ENCODE measurements at places on chromosomes 6 and 20. TPM values are rescaled to one million over a fixed set of nuclear protein-coding genes. Genes with fewer than 3 reads are reported as not detected.

The IL17F gene
- total RNA-seq = not detected

- DNase-seq = no peak
Measured at GRCh38 chr6:149182262-149182661, 135.2 kb upstream of the TAB2 start.

GRCh38 chr6:33957131-33957891 is 153.5 kb upstream of the MLN start:
- no peak for DNase-seq

The LRRN4 gene
- not detected for total RNA-seq

The UST gene
- total RNA-seq = 19.5 TPM

GRCh38 chr6:11778648-11779328 is at the start of gene ADTRP:
Gene ADTRP (minus strand): TSS chr6:11778803. CDS start chr6:11778759, 44 bp downstream.
- no peak for DNase-seq

GRCh38 chr20:49303065-49303552 is 25.3 kb upstream of the ZNFX1 start:
- DNase-seq = no peak

GRCh38 chr6:91506509-91506908 is 919.6 kb upstream of the MAP3K7 start:
- no peak for DNase-seq

DNA sequence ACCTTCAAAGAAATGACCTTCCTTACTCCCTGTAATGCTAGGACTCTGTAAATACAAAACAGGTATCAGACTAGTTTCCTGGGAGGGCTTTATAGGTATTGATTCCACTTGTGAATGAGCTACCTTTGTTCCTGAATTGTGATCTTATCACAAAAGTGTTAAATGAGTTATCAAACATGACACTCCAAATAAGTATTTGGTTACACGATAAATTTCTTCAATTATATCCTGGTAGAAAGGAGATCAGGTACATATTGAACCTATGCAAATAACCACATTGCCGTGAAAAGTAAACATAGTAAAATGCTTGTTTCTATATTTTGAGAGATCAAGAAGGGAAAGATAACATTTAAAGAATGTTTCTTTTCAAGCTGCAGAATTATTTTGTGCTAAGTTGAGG is 285.3 kb downstream of the HIVEP2 start:
- no peak for DNase-seq

The SULF2 gene
- 9.6 TPM for total RNA-seq

- DNase-seq = no peak
Measured at GRCh38 chr20:2846698-2847097, 6.2 kb downstream of the VPS16 start.

The SCAF8 gene
- total RNA-seq = 30.9 TPM

The DNAH8 gene
- total RNA-seq = under 0.01 TPM

GRCh38 chr6:42201382-42201781 is 6.6 kb upstream of the GUCA1B start:
- DNase-seq = peak; percentile 45
